ENCODE measurements at places on chromosomes 6 and 20.
A peak's percentile ranks its signal among the peaks of the same experiment; 100 is the strongest.

GRCh38 chr6:124033501-124033900 is 229.8 kb downstream of the NKAIN2 start:
- no peak for DNase-seq

DNA sequence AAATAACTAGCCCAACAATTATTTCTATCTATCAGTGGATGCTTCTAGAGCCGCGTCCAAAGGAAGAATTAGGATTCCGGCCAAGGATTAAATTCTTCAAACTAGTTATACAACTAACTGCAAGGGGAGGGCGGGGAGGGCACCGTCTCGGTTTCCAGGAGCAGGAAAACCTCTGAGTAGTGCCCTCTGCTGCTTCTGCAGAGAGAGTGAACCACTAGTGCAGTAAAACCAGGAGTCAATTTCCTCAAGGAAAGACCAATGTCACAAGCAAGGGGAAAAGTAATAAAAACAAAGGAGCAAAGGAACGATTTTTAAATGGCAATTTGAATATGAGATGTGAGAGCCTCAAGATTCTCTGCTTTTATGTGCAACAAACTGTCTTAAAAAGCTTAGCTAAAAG is 16.5 kb upstream of the UBE2J1 start:
- DNase-seq: peak; percentile 28

DNA sequence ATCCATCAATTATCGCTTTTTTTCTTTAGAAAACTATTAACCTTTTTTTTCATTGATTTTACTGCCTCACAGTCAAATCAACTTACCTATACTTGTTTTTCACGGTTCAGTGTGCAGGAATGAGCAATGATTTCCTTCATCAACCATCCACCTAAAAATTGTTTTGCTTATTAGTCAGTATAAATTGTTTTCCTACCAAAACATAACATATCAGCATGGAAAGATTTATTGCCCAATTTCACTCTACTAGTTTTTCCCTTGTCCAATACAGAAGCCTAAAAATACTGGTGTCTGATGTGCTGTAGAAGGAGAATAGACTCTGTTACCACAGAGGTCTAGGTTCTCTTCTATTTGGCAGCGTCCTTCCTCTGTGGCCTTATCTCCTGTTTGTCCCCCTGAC is 558.2 kb upstream of the CITED2 start:
- no peak for DNase-seq

DNA sequence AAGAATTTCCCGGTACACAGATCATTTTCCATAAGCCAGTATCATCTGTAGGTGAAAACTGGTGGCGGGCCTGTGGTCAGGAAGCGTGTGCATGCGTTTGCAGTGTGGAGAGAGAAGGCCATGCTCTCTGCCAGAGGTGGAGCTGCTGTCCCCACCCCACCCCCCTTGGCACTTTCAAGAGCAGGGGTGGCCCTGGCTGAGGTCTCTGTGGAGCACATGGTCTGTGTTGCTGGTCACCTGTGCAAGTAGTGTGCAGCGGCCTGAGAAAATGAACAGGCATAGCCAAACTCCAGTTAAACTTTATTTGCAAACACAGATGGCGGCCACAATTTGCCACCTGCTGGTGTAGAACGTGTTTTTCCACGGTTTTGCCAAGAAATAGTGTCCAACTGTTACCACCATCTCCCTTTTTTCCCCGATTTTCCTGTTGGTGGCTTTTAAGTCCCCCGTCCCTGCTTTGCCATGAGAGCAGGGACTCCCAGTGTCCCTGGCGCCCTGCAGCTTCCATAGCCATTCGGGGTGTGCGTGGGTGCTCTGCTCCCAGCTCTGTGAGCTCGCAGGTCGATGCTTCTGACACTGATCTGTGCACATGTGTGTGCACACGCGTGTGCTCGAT is 2.5 kb downstream of the ADRM1 start:
- DNase-seq: no peak

DNA sequence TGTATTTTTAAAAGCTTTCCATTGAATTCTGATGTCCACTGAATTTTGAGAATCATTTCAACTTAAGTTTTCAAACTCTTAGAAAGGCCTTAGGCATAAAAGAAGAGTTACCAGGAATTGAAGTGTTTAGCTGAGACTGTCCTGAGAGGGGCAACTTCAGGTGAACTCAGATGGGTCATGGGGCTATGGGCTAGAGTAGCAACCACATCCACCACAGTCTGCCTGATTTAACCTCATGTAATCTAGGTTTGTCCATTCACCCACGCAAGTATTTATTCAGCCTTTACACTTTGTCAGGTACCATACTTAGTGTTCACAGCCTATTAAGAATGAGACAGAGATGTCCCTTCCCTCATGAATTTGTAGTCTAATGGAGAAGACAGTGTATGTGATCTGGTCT is 501.0 kb downstream of the KIF16B start:
- DNase-seq: no peak

Data from hippocampal formation (tissue), 2 donors.